Epithelial cell of prostate (primary cell): ENCODE measurements at places on chromosomes 1 and 21.

GRCh38 chr1:230836793-230837192, 31.5 kb downstream of the C1orf198 start:
- DNase-seq: no peak

DNA sequence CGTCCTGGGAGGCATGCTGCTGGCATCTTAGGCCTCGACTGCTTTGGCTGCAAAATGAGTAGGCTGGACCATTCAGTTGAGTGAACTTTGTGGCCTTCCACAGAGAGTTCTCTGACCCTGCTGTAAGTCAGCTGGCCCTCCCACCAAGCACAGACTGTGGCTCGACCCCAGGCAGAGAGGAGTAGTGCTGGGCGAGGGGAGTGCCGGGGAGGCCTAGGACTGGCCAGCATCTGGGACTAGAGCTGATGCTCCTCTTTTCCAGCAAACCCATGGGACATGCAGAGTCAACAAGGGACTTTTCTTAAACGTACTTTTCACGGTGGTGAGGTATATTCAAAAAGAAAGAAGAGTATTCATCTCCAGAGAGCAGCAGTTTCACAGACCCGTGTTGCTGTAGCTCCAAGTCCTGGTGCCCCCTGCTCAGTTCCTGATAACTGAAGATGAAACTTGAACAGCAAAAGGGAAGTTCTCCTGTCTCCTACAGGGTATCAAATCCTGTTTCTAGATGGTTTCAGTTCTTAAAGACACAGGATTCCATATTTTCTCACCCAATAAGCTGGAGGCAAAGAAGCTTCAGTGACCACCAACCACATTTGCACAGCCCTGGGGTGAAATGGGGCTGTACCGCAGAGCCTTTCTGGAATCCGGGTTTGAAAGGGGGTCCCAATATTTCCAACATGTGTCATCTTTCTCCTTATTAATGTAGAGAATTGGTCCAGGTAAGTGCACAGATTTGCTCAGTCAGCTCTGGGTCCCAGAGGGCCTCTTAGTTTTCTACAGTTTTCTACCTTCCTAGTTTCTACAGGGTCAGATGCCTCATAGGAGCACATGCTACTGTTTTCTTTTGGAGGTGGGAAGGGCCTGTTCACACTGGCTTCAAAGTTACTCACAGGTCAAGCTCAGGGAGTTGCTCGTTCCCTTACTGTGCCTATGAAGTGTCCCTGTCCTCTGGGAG, 20.9 kb downstream of the BATF3 start:
- no peak for DNase-seq

- no peak for DNase-seq
Measured at GRCh38 chr1:31198150-31198549, 41.5 kb downstream of the NKAIN1 start.

DNA sequence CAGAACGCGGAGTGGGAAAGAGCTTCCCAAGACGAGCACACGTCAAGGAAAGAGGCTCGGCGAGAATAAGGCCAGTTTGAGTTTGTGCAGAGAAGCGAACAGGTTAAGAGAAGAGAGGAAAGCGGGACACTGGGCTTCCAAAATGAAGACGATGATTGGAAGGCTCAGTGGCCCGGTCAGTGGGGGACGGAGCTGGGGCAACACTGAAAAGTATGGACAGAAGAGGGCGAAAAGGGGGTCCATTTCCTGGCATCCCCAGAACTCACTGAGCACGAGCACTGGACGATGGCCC, 258 bp downstream of the CCT3 start:
- no peak for DNase-seq

DNA sequence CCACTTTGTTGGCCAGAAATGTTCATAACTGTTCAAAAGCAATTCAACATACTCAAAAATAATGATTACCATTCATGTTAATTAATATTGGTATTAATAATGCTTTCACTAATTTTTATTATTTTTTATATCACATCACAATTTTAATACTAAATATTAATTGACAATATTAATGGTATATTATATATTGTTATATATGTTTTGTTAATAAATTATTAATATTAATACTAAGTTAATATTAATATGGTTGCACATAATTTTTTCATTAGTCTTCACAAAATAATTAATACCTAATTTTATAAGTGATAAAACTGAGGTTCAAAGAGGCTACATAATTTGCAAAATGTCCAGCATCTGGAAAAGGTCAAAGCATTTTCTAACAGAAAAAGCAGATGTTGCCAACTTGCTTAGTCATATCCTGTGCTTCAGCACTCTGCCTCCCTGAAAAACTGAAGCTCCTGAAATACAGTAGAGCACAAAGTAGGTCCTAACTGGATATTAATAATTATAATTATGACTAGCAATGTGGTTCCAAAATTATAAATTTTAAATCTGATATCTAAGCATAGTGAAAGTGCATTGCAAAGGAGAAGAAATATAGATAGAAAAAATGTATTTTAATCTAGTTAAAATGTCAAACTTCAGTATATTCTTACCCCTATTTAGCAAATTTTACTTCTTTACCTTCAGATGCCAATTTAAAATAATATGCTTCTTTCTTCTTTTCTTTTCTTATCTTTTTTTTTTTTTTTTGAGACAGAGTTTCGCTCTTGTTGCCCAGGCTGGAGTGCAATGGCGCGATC, 123.2 kb upstream of the TNFSF4 start:
- DNase-seq: no peak

- no peak for DNase-seq
Measured at GRCh38 chr1:199619223-199619622, 408.3 kb upstream of the NR5A2 start.

DNA sequence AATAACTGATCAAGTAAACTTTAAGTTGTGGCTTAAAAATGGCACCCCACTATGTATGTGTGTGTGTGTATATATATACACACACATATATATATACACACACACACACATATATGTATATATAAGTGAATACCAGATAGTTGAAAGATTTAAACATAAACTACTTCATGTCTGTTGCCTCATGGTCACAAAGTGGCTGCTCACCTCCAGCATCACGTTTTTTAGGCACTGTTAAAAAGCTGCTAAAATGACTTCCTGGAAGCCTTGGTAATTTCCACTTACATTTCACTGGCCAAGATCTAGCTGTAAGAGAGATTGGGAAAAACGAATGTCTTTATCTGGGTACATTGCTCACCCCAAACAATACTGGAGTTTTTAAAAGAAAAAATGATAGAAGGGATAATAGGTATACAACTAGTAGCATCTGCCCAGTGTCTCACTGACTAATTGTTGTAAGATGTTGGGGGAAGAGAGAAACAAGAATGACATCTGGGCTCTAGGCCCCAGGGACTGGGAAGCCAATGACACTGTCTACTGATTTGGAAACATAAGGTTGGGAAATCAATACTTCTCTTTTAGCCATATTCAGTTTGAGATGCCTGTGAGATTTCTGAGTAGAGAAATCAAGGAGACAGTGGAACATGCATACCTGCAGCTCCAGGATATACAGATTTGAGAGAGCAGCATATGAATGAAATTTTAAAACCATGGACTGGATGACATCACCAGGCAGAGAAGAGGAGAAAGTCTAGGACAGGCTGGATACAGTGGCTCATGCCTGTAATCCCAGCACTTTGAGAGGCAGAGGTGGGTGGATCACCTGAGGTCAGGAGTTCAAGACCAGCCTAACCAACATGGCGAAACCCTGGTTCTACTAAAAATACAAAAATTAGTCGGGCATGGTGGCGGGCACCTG, 42.8 kb downstream of the CLDN14 start:
- no peak for DNase-seq

- DNase-seq: no peak
Measured at GRCh38 chr21:31665397-31665796, 5.9 kb downstream of the SOD1 start.

GRCh38 chr1:6581561-6582305, 1.9 kb downstream of the ZBTB48 start:
- no peak for DNase-seq

GRCh38 chr1:195714248-195714647, 894.0 kb downstream of the KCNT2 start:
- no peak for DNase-seq

- DNase-seq: no peak
Measured at GRCh38 chr1:109994654-109995053, 10.1 kb downstream of the AHCYL1 start.

DNA sequence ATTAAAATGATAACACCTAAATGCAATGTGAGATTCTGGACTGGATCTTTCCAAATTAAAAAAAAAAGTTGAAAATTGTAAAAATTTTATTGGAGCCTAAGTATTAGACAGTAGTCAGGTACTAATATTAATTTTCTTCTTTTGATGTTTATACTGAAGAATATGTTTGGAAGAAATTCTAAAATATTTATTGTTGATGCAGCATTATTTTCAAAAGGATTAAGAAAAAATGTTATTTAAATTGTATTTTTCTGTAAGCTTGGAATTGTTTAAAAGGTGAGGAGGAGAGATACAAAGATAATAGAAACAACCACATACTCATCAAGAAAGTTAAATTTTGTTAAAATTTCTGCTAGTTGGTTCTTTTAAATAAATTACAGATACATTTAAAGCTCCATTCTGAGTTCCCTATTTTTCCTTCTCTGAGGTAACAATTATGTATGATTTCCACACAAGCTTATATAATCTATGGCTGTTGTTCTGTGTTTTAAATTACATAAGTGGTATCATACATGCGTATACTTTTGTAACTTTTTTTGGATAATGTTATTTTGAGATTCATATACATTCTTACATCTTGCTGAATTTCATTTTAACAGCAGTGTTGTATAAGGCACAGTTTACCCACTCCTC, 180.3 kb upstream of the RGS18 start:
- no peak for DNase-seq

GRCh38 chr1:23062271-23062670, 43.0 kb downstream of the KDM1A start:
- no peak for DNase-seq

DNA sequence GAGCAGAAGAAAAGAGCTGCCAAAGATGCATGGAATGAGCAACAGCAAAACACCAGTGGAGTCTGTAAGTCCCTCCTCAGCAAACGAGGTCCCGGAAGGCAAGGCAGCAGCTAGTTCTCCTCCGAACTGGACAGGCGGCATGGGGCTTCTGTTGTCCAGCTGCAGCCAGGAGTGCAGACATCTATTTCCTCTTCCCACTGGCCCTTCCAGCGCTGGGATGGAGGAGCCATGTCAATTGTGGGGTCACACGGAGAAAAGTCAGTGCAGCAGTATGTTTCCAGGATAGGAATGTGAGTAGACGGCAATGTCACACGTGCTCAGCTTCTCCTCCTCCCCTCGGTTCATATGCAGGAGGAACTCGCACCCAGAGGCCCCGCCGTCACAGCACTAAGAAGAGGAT, 46.5 kb downstream of the STX6 start:
- DNase-seq: no peak

DNA sequence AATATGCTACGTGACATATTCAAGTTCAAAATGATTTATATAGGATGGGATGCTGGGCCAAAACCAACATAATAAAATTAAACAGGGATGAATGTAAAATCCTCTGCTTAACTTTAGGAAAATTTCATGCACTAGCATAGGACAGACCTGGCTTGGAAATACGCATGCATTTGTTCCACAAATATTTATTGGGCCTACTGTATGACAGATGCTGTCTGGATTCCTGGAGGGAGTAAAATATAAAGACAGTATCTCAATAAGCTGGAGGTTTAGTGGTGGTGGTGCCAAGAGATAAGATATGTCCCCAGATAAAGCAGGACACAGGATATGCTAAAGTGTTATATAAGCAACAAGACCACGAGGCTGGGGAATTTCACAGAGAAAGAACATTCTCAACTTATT, 15.1 kb downstream of the RCSD1 start:
- DNase-seq: no peak

DNA sequence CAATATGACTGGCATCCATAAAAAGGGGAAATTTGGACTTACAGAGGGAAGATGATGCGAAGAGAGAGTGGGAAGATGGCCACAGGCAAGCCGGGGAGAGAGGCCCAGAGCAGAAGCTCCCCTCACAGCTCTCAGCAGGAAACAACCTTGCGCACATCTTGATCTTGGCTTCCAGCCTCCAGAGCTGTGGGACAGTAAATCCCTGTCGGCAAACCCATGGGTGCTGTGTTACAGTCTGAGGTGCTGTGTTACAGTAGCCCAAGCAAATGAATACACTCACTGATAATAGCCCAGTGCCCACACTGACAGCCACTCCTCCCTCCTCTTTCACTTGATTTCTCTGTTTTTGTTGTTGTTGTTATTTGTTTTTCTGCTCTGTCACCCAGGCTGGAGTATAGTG, 22.4 kb downstream of the CDCA8 start:
- no peak for DNase-seq

DNA sequence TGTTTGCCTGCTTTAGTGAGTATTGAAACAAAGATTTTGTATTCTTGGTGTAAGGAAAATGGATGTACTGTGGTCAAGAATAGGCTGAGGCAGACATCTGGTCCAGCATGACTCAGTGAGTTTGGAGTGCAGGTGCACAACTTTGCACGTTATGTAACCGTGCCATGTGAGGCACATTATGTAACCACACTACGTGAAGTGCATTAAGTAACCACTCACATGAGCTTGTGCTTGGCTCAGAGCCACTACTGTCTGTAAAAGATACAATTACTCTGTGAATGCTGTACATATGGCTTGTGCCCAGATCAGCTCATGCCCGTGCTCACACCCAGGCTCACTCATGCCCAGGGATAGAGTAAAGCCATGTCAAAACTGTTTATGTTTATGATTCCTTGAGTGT, 216.8 kb downstream of the CTH start:
- peak; percentile 2 for DNase-seq

DNA sequence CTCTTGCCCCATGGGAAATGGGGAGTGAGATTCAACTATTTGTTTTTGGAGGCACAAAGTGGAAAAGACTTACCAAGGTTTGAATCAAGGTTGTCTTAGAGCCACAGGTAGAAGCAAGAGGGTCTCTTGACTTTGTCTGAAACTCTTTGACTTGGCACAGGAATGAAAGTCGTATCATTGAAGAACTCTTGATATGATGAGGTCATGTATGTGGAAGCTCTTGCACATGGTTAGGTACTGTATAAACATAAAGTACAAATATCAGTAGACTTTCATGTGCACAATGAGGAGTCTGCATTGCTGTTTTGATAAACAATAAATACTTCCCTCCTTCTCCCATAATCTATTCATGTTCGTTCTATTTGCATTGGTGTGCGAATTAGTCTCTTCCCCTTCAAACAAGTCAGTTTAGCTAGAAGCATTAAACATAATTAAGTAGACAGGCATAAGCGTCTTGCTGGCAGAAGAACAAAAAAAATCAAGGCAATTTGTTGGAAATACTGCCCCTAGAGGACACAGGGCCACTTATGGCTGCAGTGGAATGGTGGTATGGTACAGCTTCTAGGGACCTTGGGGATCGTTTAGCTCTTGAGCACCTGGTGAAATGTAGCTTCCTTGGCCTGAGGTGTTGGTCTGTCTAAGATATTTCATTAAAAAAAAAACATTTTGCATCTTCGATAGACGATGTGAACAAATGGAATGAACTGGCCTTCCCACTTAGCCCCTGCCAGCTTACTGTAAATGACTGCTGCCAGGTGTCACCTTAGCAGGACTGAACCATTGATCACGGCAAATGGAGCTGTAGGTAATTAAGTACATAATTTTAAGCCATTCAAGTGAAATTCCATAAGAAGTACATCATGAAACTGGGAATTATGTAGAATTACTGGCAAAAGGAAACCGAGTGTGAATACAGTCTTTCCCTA, 218.0 kb upstream of the GALNT2 start:
- DNase-seq: no peak
